ENCODE measurements at places on chromosomes 7 and 10.

DNA sequence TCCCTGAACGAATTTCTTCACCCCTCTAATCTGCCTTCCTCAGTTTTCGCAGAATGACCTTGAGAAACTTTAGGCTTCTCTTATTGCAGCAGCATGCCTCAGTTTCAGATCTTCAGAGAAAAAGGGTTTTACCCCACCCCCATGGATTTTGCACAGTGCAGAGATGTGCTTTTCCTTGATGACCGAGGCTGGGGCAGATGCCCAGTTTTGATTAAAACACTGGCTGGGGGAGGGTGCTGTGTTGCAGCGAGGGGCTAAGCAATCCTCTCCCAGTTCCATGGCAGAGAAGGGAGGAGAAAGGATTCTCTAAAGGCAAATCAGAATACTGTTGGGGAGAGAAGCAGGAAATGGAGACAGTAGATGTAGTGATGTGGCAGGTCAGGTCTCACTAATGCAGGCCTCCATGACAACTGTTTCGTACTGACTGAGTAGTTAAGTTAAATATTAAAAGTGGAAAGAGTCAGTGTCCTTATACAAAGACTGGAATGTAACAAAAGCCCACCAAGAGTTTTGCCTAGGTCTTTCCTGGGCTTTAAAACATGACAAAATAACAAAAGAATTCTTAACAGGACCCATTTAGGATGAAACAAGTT lies 50.8 kb upstream of the PDZD8 start:
- no peak for DNase-seq

DNA sequence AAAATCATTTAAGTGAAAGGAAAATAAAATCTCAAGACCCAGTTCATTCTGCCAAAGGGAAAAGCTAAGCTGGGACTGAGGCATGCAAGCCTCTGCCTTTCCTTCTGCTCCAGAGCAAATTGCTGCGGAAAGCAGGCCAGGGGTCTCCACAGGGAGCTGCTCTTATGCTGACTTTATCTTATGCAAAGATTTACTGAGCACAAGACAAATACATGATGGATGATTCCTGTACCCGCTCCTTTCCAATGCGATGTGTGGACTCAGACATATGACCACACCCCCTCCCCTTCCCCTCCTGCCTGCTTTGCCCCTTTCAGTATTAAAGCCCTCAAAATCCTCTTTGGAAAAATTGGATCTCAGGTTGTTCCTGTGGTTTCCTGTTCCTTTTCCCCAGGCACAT lies 74.2 kb upstream of the INSIG1 start:
- DNase-seq = no peak

GRCh38 chr10:130244031-130244927 lies 108.1 kb downstream of the GLRX3 start:
- DNase-seq = no peak

DNA sequence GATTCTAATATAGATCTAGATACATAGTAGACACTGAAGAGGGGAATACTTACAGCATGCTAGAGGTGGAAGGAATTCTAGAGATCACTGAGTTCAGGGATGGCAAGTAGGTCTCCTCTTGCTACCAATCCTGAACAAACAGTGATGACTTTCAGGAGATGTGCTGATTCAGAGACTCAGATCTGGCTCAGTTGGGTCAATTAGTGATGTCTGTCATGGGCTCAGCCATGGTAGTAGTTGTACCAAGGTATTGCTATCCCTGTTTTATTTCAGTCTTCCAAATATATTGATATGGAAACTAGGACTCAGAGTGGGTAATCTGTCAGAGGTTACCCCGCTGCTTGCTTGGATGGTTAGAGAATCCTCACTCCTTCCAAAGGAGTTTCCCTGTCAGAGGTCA lies 38.5 kb downstream of the UNC5B start:
- DNase-seq = no peak

DNA sequence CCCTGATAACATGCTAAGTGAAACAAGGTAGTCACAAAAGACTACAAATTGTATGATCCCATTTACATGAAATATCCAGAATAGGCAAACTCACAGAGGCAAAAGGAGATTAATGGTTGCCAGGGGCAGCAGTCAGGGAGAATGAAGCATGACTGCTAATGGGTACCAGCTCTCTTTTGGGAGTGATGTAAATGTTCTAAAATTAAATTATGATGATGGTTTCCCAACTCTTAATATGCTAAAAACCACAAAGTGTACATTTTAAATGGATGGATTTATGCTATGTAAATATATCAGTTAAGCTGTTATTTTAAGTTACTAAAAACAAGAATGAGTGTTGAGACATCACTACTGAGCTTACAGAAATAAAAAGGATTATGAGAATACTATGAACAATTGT lies 12.6 kb downstream of the CYP51A1 start:
- no peak for DNase-seq

DNA sequence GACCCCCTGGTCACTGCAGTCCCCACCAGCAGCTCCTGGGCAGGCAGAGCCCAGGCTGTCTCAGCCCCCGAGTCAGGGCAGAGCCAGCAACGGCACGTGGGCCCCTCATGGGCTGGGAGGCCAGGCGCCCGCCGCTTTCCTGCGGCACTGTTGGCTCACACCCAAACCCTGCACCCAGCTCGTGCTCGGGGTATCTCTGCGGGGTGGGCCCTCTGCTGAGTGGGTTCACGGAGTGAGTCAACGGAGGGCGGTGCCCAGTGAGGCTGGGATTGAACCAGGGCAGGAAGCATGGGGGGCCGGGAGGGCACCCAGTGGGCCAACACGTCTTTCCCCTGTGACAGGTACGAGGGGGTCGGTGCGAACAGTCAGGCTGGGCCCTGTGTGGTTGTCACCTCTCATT lies 28.9 kb downstream of the ADAP1 start:
- DNase-seq = no peak

- DNase-seq = no peak
Observed at GRCh38 chr7:158316466-158317031, 271.1 kb downstream of the PTPRN2 start.

DNA sequence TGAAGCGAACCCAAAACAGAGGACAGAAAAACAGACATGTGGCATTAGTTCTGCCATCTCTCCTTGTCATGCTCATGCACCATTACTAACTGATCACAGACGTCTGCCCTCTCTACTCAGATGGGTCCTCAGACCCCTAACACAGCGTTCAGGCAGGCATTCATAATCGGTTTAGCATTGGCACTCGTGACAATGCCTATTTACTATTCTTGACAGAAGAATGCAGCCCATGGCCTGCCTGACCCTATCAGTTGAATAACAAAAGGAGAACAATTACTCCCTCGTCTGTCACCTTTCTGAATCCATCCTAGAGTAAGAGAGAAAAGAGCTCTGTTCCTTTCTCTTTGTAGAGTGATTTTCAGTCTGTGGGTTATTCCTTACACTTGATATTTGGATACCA lies 194.6 kb upstream of the PHYHIPL start:
- DNase-seq = no peak

GRCh38 chr10:91206837-91207474 lies 13.5 kb upstream of the PCGF5 start:
- no peak for DNase-seq

- DNase-seq = no peak
Observed at GRCh38 chr7:31982962-31983361, 87.2 kb downstream of the PDE1C start.

GRCh38 chr10:109981650-109982049 lies 26.1 kb upstream of the ADD3 start:
- DNase-seq = no peak

- no peak for DNase-seq
Observed at GRCh38 chr7:47682874-47683273, 101.0 kb upstream of the TNS3 start.

GRCh38 chr10:125341611-125342010 lies 181.2 kb upstream of the CTBP2 start:
- DNase-seq = no peak

- no peak for DNase-seq
Observed at GRCh38 chr7:156206174-156206573, 393.9 kb upstream of the SHH start.

Data from testis (tissue), 5 donors.